ENCODE measurements at places on chromosomes 7 and 10.
A peak's percentile ranks its signal among the peaks of the same experiment; 100 is the strongest.

- no peak for DNase-seq
Measured at GRCh38 chr7:35792472-35792871, 8.4 kb upstream of the SEPTIN7 start.

- DNase-seq = no peak
Measured at GRCh38 chr10:11119843-11120242, 102.2 kb downstream of the CELF2 start.

DNA sequence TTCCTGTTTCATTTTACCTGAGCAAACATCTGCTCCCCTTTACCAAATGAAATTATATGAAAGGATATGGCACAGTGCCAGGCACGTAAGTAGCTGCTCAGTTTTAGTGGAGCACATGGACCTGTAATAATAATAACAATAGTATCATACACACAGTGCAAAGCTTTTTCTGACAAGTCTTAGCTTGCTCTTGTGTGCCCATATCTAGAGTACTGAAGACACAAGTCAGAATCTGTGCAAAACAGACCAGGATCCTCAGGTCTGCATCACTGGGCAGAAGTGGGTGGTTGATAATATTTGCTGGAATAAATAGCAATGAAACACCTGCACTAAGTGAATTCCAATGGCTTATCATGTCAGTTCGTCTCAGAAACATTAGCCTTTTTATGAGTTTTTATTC, 85.5 kb upstream of the DKK1 start:
- no peak for DNase-seq

- DNase-seq = no peak
Measured at GRCh38 chr10:75600833-75601232, 169.4 kb downstream of the LRMDA start.

DNA sequence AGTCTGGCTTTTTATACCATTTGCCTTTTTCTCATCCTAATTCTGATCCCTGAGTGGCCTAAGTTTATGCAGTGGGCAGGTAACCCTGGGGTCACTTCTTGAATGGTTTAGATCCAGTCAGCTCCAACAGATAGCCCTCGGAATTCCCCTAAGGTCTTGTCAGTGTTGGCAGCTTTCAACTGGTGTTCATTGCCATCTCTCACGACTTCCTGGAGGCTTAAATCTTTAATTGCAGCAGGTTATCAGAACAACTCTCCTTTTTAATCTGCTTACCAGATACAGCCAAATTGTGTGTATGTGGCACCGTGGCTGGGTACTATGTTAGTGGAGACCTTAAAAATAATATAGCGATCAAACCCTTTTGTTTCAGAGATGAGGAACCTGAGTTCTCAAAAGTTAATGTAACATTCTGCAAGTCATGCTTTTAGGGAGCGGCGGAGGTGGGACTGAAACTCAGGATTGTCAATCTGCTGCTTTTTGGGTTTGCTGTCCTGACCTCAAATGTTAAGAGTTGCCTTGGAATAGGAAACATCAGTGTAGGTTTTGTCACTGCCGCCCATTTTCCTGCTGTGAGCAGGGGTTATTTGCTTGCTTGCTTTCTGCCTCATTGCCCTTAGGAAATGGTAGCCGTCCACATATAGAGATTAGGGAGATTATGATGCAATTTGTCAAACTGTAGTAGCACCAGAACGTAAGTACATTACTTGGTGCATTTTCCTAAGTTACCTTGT, 818 bp downstream of the DLD start:
- DNase-seq = no peak

- peak; percentile 36 for DNase-seq
Measured at GRCh38 chr7:18693406-18693805, 197.9 kb downstream of the HDAC9 start.

DNA sequence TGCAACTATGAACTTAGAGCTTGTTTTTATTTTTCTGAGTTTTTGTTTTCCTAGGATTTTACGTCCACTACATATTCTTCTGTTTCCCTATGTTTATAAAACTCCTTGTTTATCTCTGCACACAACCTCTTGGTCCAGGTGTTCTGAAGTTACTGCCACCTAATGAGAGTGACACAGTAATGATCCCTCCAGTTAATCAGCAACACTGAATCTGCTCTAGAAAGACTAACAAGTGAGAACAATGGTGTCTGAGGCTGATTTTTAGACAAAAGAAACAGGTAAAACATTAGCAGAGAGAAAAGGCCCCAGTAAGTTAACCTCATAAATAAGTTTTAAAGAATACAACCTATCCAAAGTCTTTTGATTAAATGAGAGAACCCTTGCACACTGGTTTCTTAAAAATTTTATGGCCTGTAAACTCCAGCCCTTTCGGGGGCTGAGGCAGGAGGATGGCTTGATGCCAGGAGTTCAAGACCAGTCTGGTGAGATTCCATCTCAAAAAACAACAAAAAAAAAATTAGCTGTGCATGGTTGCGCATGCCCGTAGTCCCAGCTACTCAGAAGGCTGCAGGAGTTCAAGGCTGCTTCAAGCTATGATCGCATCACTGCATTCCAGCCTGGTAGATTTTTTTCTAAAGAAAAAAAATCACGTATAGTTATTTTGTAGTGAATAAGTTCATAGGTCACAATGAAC, 397.6 kb downstream of the MAGI2 start:
- DNase-seq = no peak

DNA sequence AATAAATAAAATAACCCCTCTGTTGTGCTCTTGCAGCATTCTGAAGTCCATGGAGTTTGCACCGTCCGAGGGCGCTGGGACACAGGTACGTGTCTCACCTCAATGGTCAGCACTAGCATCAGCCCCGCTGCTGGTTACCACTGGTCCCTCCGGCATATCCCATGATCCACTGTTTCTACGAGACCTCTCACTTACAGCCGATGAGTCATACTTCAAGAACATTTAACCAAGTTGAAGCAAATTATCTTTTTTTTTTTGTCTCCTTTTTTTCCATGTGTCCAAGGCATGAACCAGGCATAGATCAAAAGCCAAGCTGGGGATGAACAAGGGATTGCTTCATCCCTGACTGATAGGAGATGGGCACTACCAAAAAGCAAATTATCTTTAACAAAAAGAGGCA, 92.9 kb upstream of the SH2B2 start:
- DNase-seq = no peak

DNA sequence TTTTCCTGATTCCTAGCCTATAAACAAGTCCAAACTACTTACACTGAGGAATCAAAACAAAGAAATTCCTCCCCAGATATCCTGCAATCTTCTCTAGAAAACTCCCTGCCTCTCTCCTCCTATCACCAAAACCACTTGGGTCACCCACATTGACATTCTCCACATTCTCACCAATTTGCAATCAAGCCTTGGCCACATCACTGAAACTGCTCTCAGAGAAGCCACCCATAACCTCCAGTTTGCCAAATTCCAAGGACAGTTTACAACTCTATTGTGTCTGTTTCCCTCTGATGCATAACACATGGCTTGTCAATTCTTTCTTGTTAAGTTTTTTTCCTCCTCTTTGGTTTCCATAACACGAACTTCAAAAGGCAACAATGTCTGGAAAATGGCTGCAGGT, 233.5 kb downstream of the XPNPEP1 start:
- DNase-seq = no peak

DNA sequence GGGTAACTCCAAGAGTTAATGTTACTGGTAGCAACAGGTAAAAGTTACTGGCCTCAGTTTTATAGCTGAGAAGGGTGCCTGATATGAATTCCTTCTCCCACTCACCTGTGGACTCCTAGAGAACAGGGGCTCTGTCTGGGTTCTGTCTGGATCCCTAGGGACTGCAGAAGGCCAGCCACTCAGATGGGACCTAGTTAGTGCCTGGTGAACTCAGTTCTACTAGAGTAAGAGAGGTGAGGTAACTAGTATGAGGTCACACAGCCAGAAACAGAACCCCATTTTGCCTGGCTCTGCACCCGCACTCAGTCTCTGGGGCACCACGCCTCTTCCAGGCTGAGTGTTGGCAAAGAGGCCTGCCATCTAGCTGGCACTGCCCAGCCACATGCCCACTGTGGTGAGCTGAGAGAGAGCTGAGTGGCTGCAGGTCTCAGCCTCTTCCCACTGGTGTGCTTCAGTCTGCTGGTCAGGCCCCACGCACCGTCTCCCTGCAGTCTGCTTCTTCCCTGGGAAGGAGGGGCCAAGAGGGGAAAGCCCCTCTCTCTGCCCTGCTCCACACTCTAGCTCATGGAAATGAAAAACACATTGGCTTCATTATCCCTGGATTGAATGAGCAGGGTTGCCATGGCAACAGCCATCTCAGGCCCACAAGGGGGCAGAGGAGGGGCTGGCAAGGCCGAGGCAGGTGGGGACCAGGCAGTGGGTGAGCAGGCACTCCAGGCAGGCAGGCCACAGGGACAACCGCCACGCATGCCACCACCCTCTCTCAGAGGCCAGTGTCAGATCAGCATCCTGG, 110.6 kb downstream of the ZMIZ1 start:
- DNase-seq = peak; percentile 56

DNA sequence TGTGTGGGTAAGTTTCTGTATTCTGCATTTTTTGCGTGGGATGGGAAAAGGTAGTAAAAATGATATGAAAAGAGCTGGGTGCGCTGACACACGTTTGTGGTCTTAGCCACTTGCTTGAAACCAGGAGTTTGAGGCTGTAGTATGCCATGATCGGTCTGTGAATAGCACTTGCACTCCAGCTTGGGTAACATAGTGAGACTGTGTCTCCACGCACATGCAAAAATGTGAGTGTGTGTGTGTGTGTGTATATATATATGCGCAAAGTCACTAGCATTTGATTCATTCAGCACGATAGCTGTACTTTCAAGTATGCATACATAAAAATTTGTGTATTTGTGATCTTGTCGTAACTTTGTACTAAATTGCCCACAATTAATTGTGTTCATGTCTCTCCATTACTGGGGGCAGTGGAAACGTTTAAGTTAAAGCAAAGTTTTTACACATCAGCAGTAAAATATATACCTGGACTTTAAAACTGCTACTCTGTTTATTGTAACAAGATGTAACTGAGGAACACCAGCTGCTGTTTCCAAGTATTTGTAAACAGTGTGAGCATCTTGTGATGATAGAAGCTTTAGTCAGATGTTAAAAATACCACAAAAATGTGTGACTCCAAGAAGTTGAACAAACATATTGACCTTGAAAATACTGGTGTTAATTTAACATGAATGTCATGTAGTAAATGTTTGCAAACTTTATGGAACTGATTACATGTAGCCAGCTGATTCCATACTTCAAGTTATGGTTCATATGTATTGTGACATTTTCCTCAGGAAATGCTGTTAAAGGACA, 1.6 kb downstream of the ZRANB1 start:
- DNase-seq = no peak

DNA sequence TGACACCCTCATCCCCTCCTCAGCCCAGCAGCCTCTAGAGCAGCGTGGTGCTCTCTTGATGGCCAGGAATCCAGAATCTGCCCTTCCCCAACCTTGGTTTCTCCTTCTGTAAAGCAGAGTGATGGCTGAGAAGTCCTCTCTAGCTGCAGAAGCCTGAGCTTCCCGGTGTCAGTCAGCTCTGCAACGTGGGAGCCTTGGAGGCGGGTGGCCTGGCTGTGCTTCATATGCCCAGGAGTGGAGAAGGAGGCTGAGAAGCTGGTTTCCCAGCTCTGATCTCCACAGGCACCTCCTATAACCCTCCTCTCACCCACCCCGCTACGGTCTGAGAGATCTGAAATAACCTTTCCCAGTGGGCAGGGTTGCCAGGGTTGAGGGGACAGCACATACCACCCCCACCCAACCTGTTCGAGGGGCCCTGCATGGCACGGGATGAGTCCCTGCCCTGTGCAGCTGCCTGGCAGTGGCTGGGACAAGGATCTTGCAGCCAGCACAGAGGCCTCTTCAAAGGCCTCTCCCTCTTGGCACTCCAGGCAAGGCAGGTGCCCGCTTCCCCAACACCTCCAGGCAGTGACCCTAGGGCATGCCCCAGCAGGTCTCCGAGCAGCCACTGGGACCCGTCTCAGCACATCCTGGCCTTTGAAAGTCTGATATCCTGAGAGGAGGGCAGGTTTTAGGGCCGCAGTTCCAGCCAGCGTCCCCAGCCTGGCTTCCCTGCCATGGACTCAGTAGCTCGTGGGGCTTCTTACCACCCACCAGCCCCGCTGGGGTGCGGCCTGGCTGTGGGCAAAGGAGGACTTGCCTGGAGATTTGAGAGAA, 18.3 kb upstream of the SLC29A3 start:
- no peak for DNase-seq

- no peak for DNase-seq
Measured at GRCh38 chr7:126424985-126425384, 827.8 kb downstream of the GRM8 start.
